ENCODE measurements at places on chromosomes 1 and 21.

- DNase-seq, result no peak
Measured at GRCh38 chr21:38909929-38910328, 104.2 kb downstream of the ETS2 start.

- no peak for DNase-seq
Measured at GRCh38 chr1:101437800-101438199, 201.0 kb downstream of the S1PR1 start.

DNA sequence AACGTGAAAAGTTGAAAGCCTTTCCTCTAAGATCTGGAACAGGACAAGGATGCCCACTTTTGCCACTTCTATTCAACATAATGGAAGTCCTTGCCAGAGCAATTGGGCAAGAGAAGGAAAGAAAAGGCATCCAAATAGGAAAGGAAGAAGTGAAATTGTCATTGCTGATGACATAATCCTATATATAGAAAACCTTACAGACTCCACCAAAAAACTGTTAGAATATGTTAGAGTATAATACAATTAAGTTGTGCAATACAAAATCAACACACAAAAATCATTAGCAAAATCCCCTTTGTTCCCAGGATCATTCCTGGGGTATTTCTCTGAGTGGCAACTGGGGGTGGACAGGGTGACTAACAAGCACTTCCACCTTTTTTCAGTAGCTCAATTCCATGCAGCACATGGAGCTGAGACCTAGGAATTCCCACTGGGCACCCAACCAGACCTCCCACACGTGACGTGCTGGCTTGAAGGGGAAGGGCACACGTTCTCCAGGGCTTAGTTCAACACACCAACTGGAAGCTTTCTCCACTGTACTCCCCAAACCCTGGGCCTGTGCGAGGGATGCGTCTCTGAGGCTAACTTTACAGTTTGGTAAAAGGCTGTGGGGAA is 9.6 kb downstream of the STUM start:
- no peak for DNase-seq

- DNase-seq, result no peak
Measured at GRCh38 chr1:162562470-162562828, 927 bp downstream of the UAP1 start.

DNA sequence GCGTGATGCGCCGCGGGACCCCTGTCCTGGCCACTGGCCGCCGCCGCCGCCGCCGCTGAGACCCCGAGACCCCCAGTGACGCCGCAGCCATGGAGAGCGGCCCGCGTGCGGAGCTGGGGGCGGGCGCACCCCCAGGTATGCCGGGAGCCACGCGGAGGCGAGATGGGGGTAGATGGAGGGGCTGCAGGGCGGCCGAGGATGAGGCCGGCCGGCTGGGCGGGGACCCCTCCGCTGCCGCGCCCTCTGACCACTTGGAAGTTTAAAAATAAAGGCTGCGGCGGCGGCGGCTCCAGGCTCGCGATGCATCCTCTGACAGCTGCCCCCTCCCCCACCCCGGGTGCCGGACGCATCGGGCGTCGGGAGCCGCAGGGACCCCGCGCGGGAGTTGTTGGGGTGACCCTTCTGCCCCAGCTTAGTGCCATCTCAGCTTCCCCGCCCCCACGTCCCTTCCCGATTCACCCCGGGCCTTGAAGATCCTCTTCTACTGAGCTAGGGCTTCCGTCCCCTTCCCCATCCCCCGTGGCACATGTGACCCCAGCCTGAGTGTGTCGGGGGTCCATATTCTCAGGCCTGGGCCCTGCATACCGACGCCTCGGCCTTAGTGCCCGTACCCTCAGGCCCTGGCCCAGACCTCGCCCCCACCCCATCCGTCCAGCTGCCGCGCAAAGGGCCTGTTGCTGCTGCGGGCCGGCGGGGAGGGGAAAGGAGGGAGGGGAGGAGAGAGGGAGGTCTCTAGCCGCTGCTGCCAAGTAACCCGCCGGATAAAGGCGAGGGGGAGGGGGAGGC is 562 bp downstream of the MAP7D1 start:
- DNase-seq, result peak; percentile 43

- no peak for DNase-seq
Measured at GRCh38 chr1:207803678-207804077, 51.8 kb downstream of the CD46 start.

DNA sequence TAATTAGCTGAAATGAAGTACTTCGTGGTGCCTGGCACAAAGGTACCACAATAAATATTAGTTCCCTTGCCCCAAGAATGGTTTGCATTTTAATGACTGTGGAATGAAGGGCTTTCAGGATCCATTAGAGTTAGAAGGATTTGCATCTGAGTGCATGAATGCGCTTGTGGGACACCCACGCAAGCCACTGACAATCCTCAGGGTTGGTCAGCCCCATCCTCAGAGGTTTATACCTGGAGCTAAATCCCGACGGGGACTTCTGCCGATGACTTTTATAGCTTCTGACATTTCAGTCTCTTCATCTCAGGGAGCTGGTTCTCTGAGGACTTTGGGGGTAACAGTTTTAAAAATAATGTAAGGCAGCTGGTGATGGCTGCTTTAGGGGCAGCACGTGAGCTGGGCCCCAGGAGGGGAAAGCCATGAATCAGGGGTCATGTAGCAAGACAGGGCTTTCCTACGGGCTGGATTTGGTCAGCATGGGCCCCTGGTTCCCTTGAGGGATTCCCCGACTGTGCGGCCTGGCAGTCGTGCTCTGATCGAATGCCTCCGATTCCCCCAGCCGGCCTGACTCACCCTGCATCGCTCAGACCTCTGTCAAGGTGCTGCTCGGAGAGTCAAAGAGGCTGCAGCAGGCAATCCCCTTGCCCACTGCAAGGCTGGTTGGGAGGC is 20.8 kb upstream of the IL10 start:
- DNase-seq, result no peak

- no peak for DNase-seq
Measured at GRCh38 chr1:46427541-46427940, 33.4 kb downstream of the FAAH start.

DNA sequence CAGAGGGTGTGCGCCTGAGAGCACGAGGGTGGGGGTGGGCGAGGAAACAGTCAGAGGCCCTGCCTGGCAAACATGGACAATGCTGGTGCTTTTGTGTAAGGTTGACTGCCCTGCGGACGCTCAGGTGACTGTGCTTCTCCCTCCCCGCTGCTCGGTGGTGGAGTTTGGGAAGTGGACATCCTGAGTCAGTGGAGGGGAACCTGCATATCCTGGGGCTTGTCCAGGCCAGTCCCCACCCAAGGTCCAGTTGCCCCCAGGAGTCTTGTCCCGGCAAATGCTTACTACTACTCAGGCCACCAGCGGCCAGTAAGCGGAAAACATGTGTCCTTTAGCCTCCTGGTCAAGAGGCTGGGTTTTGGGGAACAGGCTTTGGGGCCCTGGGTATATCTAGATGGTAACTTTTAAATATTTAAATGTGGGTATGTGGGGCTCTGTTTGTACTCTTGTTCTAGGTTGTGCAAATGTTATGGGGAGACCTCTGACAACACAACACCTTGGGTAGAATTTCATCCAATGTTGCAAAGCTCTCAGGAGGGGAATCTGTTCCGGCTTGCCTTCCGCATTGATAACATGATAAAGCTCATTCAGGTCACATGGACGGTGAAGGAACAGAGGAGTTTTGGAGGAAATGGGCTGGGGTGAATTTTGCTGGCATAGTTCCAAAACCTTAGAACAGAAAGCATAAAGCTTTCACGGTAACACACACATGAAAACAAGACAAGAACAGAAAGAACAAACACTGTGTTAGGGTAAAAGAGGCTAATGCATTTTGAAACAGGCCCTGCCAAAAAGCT is 364.9 kb downstream of the PRDM2 start:
- DNase-seq, result no peak

- DNase-seq, result no peak
Measured at GRCh38 chr1:161727256-161727924, 6.0 kb downstream of the FCRLB start.

- no peak for DNase-seq
Measured at GRCh38 chr1:182650678-182651338, 33.6 kb downstream of the RGS8 start.

DNA sequence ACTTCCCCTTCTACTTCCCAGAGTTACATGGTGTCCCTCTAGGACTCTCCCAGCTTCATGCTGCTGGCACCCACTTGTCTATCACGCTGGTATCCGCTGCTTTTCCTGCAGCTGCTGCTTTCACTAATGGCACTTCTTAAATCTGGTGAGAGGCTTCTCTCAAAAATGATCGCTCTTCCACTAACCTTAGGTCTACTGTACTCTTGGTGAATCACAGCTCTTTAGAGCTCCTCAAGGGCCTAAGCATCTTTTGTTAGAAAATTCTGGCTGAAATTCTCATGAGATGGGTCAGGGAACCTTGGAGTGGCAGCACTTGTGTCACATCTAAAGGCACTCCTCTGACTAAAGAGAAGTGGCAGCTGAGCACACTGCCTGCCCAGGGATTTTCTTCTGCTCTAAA is 32.1 kb downstream of the ZMYND12 start:
- DNase-seq, result no peak

GRCh38 chr1:29033829-29034466 is 89.8 kb downstream of the TMEM200B start:
- DNase-seq, result no peak

- DNase-seq, result no peak
Measured at GRCh38 chr1:87399264-87399663, 70.6 kb downstream of the LMO4 start.

- no peak for DNase-seq
Measured at GRCh38 chr1:57845041-57845440, 421.2 kb upstream of the DAB1 start.

GRCh38 chr1:30632481-30632880 is 90.9 kb downstream of the MATN1 start:
- DNase-seq, result no peak

DNA sequence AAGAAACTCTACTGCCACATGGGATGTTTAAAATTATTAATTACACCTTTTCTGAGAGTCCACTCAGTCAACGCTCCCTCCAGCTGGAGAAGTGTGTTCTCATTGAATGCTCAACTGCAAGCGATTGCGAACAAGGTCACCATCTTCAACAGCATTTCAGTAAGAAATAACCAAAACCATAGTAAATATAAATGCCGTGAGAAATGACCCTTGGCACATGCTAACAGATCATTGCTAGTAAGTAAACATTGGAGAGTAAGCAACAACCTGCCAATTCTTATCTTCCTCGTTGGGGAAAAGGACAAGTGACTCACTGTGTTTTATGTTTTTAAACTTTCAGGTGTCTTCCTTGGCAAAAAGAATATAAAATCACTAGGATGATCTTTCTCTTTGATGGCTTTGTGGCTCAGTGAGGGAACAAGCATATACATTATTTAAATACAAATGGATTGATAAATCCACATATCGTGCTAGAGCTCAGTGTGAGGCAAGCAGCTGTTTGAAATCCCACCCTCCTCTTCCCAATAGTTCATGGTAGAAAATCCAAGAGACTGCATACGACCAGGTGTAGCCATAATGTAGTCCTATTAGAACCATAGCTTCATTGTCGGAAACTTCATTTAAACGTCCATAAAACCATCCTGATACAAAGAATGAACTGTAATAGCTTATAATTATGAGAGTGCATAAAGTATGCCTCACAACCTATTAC is 214.6 kb downstream of the GRIK1 start:
- no peak for DNase-seq

DNA sequence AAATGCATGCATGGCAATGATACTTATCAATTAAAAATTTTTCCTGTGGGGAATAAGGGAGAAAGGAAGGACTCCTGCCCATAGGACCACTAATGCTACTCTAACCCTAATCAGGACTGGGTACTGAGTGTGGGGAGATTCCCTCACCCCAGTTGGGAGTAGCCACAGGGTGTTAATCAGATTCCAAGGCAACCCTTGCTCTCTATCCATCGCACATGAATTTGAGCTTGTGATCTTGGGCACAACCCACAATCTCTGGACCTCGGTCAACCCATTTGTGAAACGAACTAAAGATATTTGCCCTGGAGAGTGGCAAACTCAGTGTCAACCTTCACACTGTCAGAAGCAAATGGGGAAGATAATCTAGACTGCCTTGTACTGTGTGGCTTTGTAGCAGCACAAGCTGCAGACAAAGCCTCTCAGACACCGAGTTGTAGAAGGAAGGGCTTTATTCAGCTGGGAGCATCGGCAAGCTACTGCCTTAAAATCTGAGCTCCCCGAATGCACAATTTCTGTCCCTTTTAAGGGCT is 69.5 kb downstream of the SERINC2 start:
- no peak for DNase-seq

GRCh38 chr1:75632350-75632949 is 21.5 kb upstream of the SLC44A5 start:
- no peak for DNase-seq

Data from stimulated activated CD4-positive, alpha-beta T cell treated with anti-CD3 and anti-CD28 coated beads, Interleukin-15, amount 100 ng/mL, for 1 hour (primary cell).